Thyroid gland (tissue), 4 donors: ENCODE measurements at places on chromosomes 16 and 17. TPM values are rescaled to one million over a fixed set of nuclear protein-coding genes. Genes with fewer than 3 reads are reported as not detected.

KRT24 gene
- not detected for total RNA-seq

ANKRD40CL gene
- not detected for total RNA-seq

DNA sequence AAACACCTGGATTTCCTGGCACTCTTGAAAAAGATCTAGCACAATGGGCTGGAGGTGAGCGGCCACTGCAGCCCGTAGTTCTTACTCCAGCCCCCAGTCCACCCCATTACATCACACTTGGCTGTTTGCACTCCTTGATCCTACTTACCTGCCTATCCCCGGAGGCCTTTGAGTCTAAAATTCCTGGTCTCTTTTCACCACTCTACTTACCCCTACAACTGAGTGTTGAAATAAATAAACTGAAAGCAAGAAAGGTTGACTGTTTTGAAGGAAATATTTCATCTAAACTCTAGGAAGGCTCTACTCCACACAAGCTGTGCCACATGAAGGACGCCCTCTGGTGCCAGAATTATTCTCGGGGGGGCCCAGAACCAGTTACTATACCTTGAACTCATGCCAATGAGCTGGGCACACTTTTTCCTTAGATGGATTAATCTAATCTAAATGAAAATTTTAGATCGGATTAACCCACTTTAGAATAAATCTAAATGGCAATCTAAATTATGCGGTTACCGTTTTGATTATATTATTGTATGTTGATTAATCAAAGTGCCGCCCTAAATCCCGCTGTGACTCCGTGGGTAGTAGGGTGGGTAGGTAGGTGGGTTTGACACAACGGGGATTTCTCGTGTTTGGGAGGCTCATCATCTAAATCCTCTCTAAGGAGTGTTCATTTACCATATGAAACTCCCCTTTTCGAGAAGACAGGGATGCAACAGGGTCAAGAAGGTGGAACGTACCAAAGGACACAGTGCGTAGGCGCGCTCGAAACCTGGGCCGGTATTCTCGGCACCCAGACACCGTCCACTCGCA, 651 bp upstream of the EIF1 start:
- H3K36me3 ChIP-seq, result peaks cover 37% of the 10 kb centered on the region
- no peaks in the 10 kb centered on the region for H3K27me3 ChIP-seq
- H3K27ac ChIP-seq, result peak overlapping the region; percentile 100

PSMD12 gene
- total RNA-seq, result 25.7 TPM

- no peak overlapping the region for H3K27ac ChIP-seq
- H3K4me1 ChIP-seq, result peaks cover 27% of the 10 kb centered on the region
- H3K36me3 ChIP-seq, result peaks cover 3% of the 10 kb centered on the region
- peak; percentile 38 for DNase-seq
Observed at GRCh38 chr17:31533546-31534155, 142.2 kb downstream of the RAB11FIP4 start.

LITAFD gene
- total RNA-seq, result not detected

- H3K27ac ChIP-seq, result no peak overlapping the region
- H3K27me3 ChIP-seq, result no peaks in the 10 kb centered on the region
- DNase-seq, result no peak
Observed at GRCh38 chr17:69339937-69340336, 13.0 kb upstream of the ABCA5 start.

MYH8 gene
- total RNA-seq, result not detected

FSCN2 gene
- total RNA-seq, result 19.7 TPM

RAMP2 gene
- total RNA-seq, result 18.6 TPM

- H3K4me3 ChIP-seq, result no peak overlapping the region
- H3K27me3 ChIP-seq, result no peaks in the 10 kb centered on the region
- peaks cover 13% of the 10 kb centered on the region for H3K4me1 ChIP-seq
Observed at GRCh38 chr17:28118362-28118761, 75.9 kb downstream of the NLK start.

DNA sequence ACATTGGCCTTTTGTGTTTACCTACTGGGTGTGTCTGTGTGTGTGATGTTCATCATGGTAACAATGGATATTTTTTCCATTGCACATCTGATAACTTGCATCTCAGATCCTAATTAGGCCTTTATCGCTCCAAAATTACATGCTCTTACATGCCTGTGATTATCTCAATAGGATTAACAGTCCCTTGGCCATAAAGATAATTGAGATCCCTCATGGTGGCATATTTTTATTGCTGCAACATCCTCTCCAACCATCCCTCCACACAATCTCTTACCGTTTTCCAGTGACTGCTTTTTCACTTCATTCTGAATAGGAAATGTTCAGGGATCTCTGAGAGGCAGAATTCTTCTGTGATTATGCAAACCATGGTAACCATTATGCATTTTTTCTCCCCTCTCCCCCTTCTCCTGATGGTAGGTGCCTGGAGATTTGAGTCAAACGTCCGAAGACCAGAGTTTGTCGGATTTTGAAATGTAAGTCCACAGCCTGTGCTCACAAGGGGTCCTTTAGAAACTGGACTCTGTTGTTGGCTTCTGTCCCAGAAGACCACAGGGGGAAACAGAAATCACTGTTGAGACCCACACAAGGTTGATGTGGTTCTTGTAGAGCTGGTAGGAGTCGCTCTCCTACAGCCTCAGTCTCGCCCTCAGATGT, 405.5 kb downstream of the CPPED1 start:
- H3K27me3 ChIP-seq, result no peaks in the 10 kb centered on the region
- DNase-seq, result no peak
- no peak overlapping the region for H3K4me3 ChIP-seq
